Left renal cortex interstitium (tissue), 4 donors: ENCODE measurements at places on chromosomes 16 and 17.

GRCh38 chr16:85607796-85608514 lies 5.2 kb upstream of the GSE1 start:
- no peak for DNase-seq

- no peak for DNase-seq
Observed at GRCh38 chr16:65283181-65283651, 161.4 kb upstream of the CDH11 start.

GRCh38 chr16:89198417-89199240 lies 1.7 kb downstream of the SLC22A31 start:
- DNase-seq, result no peak

- no peak for DNase-seq
Observed at GRCh38 chr17:14875557-14876412, 389.3 kb downstream of the PMP22 start.

GRCh38 chr16:46962629-46963028 lies 10.8 kb downstream of the DNAJA2 start:
- DNase-seq, result no peak

DNA sequence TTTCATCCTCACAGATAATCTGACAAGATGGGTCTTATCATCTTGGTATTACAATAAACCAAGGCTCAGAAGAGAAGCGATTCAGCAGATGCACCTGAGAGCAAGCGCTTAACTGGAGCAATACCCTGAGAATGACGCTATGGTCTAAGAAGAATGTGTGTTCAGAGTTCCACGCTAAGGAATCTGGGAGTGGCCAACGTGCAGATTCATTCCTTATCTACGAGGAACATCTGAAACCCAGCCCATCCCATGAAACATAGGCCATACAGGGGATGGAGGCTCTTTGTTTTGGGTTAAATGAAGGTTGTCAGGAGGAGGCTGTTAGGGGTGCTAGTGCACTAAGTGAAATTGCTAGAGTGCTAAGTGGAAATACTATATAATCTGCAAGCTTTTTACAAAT lies 28.5 kb upstream of the KDM8 start:
- no peak for DNase-seq
